MCF 10A (cell line): ENCODE measurements at places on chromosomes 3 and 15. TPM values are rescaled to one million over a fixed set of nuclear protein-coding genes. Genes with fewer than 3 reads are reported as not detected.
A peak's percentile ranks its signal among the peaks of the same experiment; 100 is the strongest.

Gene MAGI1
- total RNA-seq, result 6.2 and 6.3 TPM in 2 replicates

Gene GOLGA8B
- total RNA-seq, result 176 and 233 TPM in 2 replicates

Gene TEX55
- not detected in 2 replicates for total RNA-seq

DNA sequence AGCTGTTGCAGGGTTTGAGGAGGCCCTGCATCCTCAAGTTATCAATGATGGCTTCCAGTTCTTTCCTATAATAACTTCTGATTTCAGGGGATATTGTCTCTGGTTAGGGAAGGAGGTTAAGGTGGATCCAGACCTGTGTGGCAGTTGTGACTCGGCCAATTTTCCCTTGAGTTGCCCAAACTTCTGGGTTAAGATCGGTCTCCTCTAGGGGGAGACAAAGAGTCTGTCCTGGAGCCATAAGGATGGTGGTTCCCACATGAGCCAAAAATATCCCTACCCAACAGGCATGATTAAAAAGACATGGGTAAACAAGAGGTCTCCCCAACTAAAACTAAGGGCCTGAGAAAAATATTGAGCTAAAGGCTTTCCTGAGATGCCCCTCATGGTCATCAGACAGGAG is 227.5 kb upstream of the MDFIC2 start:
- H3K27ac ChIP-seq, result no peak overlapping the region
- DNase-seq, result peak; percentile 11
- no peak overlapping the region for H3K4me3 ChIP-seq
- H3K27me3 ChIP-seq, result peaks cover 74% of the 10 kb centered on the region

DNA sequence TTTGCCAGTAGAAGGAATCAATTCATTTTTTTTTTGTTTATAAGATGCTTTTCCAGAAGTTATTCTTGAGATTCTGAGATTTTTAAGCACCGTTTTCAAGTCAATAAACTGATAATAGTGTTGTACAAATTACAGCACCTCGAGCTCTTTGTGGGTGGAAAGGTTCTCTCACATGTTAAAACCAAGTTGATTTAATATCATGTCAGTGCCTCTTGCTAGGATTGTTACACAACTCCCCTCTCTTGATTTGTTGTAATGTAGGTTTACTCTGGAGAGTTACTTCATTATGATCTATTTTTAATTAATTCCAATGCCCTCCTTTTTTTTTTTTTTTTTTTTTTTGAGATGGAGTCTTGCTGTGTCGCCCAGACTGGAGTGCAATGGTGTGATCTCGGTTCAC is 25.8 kb upstream of the UBXN7 start:
- no peak for DNase-seq
- H3K4me1 ChIP-seq, result no peaks in the 10 kb centered on the region
- H3K36me3 ChIP-seq, result peaks cover 1% of the 10 kb centered on the region
- no peak overlapping the region for H3K4me3 ChIP-seq

- H3K27me3 ChIP-seq, result peaks cover 17% of the 10 kb centered on the region
- no peak overlapping the region for H3K4me3 ChIP-seq
These were observed 21.7 kb downstream of the APBA2 start for GRCh38 chr15:28907338-28907960.

- no peaks in the 10 kb centered on the region for H3K4me1 ChIP-seq
- peak overlapping the region; percentile 5 for H3K27ac ChIP-seq
These were observed 96.1 kb downstream of the RSRC1 start for GRCh38 chr3:158205994-158206393.

DNA sequence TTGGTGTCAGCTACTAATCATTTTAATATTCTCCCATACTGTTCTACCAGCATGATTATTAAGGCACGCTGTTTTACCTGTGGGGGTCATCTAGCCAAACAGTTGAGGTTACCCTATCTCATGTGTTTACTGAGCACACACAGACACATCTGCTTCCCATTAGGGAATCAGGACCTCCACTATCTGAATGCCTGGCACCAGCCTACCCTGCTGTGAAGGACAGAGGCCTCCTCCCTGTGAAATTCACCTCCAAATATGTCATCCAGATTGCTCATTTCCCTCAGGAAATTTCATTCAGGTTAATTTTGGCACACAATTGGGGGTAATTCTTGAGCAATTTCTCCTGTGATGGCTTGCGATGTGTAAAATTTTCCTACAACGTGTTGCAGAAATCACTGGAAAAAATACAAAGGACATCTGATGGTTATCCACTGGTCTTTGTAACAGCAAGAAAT is 155.6 kb upstream of the NR2E3 start:
- H3K36me3 ChIP-seq, result no peaks in the 10 kb centered on the region
- DNase-seq, result peak; percentile 37
- H3K4me3 ChIP-seq, result no peak overlapping the region
- H3K4me1 ChIP-seq, result peaks cover 8% of the 10 kb centered on the region

GRCh38 chr3:39112535-39112934 is 5.1 kb downstream of the TTC21A start:
- peaks cover 8% of the 10 kb centered on the region for H3K4me1 ChIP-seq
- H3K27me3 ChIP-seq, result no peaks in the 10 kb centered on the region
- DNase-seq, result no peak
- H3K36me3 ChIP-seq, result no peaks in the 10 kb centered on the region

DNA sequence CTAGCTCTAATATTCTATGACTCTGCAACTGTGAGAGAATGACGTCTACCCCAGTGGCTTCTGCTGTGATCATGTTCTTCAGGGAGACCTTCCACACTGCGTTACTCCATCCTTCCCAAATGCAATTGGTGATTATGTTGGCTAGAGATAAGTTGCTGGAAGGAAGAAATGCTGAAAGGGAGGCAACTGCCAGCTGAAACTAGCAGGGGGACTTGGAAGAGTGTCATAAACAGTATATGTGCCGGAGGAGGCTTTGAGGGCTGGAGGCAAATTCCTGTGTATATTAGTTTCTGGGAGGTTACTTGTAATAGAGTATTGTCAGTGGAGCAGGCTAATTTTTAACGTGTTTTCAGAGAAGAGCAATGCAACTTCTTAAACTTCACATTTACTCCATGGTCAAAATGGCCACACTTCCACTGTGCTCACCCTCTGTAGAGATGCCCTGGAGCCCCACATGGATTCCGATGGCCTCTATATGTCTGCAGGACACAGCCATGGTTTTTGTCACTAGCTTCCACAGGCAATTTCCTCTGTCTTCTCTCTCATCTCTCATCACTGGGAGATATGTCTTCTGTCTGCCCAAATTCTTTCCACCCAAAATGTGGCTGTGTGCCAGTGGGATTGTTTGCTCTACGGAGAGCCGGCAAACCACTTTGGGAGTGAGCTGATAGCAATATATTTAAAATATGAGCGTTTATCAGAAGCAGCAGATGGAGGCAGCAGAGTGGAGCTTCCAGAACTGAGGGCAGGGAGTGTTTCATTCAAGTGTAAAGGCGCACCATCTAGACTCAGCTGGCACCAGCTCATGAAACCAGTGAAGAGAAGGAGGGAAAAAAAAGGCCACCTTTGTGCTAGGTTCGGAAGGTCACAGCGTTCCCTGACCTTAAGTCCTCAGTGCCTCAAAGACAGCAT is 13.3 kb upstream of the CD47 start:
- no peaks in the 10 kb centered on the region for H3K27me3 ChIP-seq
- H3K4me3 ChIP-seq, result no peak overlapping the region
- no peak for DNase-seq
- H3K36me3 ChIP-seq, result no peaks in the 10 kb centered on the region
- no peak overlapping the region for H3K27ac ChIP-seq

DNA sequence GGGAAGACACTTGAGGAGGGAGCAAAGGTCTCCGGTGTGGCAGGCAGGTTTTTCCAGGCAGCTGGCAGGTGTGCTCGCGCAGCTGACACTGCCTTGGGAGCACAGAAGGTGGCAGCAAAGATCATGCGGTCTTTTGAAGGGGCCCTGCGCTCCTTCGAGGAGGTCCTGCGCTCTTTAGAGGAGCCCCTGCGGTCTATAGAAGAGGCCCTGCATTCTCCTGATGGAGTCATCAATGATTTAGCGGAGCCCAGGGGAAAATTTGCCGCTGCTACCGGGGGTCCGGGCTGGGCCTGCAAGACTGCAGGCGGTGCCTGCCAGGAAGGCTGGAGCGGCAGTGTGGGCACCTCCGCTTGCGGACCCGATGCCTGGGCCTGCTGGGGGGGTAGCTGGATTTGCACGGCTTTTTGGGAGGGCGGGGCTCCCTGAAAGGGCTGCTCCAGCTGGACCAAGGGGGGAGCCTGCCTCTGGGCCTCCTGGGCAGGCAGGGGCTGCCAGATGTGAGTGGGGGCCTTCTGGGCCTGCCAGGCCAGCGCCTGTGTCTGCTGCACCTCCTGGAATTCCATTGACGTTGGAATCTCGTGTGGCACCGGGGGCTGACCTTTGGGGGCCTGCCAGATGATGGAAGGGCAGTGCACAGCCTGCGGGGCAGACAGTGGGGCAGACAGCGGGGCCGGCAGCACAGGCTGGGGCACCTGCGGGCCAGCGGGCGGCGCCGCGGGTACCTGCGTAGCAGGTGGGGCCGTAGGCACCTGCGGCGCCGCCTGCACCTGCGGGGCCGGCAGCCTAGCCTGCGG is 2.1 kb downstream of the MAGEL2 start:
- H3K27me3 ChIP-seq, result no peaks in the 10 kb centered on the region
- H3K4me1 ChIP-seq, result no peaks in the 10 kb centered on the region
- no peak overlapping the region for H3K4me3 ChIP-seq
- no peak for DNase-seq
- H3K27ac ChIP-seq, result no peak overlapping the region

DNA sequence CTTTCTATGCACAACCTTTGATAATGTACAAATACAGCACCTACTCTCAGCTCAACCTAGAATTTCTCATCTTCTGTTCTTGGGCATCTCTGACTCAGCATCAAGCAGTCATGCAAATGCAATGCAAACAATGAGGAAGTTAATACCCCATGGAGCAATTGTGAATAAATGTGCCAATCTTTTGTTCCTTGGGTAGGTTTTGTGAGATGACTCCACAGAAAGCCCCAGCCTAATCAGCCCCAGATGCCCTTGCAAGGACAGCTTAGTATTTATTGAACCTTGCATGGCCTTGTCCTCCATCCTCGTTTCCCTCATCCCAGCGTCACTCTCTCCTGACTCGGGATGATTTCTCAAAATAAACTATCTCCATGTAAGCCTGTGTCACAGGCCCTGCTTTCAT is 494.7 kb upstream of the NECTIN3 start:
- no peaks in the 10 kb centered on the region for H3K36me3 ChIP-seq
- peak; percentile 86 for DNase-seq
- peaks cover 31% of the 10 kb centered on the region for H3K4me1 ChIP-seq

DNA sequence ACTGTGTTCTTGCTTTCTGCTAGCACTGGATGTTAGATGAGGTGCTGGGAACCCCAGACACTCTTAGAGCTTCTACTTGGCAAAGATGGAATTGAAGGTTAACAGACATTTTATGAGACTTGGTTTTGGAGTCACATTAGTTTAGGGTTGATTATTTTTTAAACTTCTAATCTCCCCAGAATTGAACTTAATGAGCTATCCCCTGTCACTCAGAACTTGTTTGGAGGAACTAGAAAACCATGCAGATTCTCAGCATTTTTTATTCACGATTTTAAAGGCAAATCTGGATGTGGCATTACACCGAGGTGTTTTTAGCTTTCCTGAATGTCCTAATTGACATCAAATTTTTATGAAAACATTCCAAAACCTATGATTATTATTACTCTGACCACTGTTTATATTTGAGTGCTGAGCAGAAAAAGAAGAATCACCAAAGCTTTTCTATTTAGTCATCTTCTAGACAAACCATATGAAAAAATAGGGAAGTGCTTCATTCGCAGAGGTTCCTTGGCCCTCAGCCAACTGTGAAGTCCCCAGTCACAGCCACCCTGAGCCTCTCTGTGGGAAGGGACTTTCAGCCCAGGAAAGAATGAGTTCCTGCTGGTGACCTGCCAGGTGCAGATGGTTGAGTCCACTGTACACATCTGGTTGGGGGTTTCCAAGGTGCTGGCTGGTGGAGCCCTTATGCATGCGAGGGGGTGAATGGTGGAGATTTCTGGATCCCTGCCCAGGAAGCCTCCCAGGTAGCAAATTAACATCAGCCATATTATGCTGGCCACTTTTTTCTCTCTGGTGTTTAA is 196.0 kb upstream of the TOPAZ1 start:
- no peak overlapping the region for H3K27ac ChIP-seq
- H3K36me3 ChIP-seq, result no peaks in the 10 kb centered on the region
- H3K4me1 ChIP-seq, result no peaks in the 10 kb centered on the region

DNA sequence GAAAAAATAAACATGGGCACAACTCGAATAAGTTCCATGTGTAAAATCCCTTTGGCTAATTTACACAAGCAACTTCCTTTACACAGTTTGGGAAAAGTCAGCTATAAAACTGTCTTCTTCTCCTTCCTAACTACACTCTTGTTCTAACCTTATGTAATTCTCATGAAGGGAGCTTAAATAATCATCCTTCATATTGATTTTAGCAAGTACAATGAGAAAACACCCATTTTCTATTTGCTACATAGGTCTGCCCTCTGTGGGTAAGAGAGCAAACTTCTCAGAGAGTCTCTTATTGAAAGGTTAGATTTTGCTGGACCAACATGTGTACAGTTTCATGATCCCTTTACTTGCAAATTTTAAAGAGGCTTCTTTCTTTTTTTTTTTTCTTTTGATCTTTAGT is 398.5 kb downstream of the ROBO1 start:
- H3K27ac ChIP-seq, result no peak overlapping the region
- H3K4me3 ChIP-seq, result no peak overlapping the region
- H3K27me3 ChIP-seq, result peaks cover 92% of the 10 kb centered on the region
- no peaks in the 10 kb centered on the region for H3K4me1 ChIP-seq
- DNase-seq, result no peak

- H3K27ac ChIP-seq, result no peak overlapping the region
- peaks cover 13% of the 10 kb centered on the region for H3K36me3 ChIP-seq
- H3K4me1 ChIP-seq, result peaks cover 11% of the 10 kb centered on the region
- no peaks in the 10 kb centered on the region for H3K27me3 ChIP-seq
- no peak overlapping the region for H3K4me3 ChIP-seq
These were observed 62.7 kb downstream of the GRIP2 start for GRCh38 chr3:14477311-14477935.

- DNase-seq, result no peak
- no peaks in the 10 kb centered on the region for H3K4me1 ChIP-seq
- H3K27me3 ChIP-seq, result no peaks in the 10 kb centered on the region
- H3K27ac ChIP-seq, result no peak overlapping the region
These were observed 13.8 kb downstream of the TLE3 start for GRCh38 chr15:70083946-70084345.

DNA sequence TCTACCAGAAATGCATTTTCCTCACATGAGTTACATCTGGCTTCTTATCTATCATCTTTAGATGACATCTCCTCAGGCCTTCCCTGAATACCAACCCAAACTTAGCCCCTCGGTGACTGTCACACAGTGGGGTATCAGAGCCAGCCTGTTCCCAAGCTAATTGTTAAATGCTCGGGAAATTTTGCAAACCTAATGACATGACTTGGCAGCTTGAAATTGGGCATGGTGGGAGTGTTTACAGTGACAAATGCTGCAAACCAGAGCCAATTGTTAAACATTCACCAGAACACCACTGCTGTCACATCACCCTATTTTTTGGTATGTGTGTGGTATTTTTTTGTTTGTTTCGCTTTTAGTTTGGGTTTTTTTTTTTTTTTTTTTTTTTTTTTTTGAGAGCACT is 130.8 kb downstream of the HCN4 start:
- no peaks in the 10 kb centered on the region for H3K27me3 ChIP-seq
- no peaks in the 10 kb centered on the region for H3K36me3 ChIP-seq
- no peak overlapping the region for H3K4me3 ChIP-seq
- no peak for DNase-seq
- H3K27ac ChIP-seq, result no peak overlapping the region
- H3K4me1 ChIP-seq, result no peaks in the 10 kb centered on the region

- H3K36me3 ChIP-seq, result no peaks in the 10 kb centered on the region
- no peak overlapping the region for H3K27ac ChIP-seq
- no peak overlapping the region for H3K4me3 ChIP-seq
- DNase-seq, result no peak
- peaks cover 14% of the 10 kb centered on the region for H3K27me3 ChIP-seq
These were observed 153.7 kb upstream of the TLE3 start for GRCh38 chr15:70251246-70251990.
